Natural killer cell treated with Interleukin-12 subunit alpha and Interleukin-12 subunit beta and Interleukin-15 and Interleukin-18, amount 100 ng/mL, for 72 hours (primary cell): ENCODE measurements at places on chromosomes 5 and 9. TPM values are rescaled to one million over a fixed set of nuclear protein-coding genes. Genes with fewer than 3 reads are reported as not detected.

The CDKN2B gene
- total RNA-seq = 5.0 TPM

The EFNA5 gene
- total RNA-seq = 2.2 TPM

The DAPK1 gene
- 31.7 TPM for total RNA-seq

The CAMK2A gene
- total RNA-seq = not detected

The PCDHA9 gene
- not detected for total RNA-seq
